ENCODE measurements at places on chromosomes 4 and X.

GRCh38 chrX:150879855-150880807 is 18.3 kb downstream of the CD99L2 start:
- DNase-seq, result peak; percentile 15

DNA sequence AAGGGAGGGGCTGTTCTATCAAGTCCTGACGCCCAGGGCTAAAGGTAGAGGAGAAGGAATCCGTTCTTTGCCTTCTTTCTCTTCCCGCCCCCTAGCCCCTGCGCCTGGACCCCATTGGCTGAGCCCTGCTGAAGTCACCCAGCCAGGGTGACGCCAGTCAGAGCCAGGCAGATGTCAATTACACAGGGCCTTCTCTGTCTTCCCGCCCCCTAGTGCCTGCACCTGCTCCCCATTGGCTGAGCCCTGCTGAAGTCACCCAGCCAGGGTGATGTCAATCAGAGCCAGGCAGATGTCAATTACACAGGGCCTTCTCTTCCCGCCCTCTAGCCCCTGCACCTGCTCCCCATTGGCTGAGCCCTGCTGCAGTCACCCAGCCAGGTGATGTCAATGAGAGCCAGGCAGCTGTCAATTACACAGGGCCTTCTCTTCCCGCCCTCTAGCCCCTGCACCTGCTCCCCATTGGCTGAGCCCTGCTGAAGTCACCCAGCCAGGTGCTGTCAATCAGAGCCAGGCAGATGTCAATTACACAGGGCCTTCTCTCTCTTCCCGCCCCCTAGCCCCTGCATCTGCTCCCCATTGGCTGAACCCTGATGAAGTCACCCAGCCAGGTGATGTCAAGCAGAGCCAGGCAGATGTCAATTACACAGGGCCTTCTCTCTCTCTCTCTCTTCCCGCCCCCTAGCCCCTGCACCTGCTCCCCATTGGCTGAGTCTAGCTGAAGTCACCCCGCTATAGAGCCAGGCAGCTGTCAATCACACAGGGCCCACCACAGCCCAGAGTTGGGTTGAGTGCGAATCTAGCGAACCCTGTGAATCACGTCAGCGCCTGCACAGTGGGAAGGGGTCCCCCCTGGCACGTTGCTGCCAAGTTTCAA is 46.4 kb downstream of the ASMT start:
- peak; percentile 89 for DNase-seq

GRCh38 chr4:63211375-63211774 is 1197.9 kb downstream of the TECRL start:
- no peak for DNase-seq

DNA sequence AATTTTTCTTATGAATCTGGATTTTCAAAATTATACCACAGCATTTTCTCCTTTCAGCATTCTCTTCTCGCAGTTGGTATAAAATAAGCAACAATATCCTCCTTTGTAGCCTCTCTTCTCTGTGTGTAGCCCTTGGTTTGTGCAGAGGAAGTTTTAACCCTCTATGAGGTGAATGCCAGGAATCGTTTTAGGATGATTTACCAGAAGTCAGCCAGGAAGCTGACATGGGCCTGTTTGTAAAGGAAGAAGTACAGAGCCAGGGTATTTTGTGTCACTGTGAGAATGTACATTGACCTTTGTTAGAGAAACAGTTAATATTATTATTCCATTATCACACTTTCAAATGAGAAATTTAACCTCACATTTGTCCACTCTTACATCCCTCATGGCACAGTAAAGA is 88.9 kb upstream of the RPL34 start:
- no peak for DNase-seq

- DNase-seq, result no peak
These were observed 1.7 kb downstream of the INTS6L start for GRCh38 chrX:135522132-135522530.

DNA sequence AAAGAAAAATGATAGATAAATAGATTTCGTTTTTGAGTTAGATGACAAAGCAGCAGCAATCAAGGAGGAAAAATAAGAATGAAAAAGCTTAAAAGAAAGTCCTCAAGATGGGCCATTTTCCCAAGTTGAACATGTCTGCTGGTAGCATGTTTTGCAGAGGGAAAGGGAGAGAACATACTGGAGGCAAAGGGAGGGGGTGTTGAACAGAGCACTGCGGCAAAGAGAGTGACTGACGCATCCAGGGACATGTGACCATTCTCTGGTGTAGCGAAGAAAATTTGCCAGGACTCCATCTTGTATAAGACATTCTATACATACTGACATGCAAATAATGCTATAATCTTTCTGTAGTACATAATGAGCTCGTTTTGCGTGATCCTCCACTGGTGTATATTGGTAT is 1.2 kb downstream of the LINC00632 start:
- no peak for DNase-seq

DNA sequence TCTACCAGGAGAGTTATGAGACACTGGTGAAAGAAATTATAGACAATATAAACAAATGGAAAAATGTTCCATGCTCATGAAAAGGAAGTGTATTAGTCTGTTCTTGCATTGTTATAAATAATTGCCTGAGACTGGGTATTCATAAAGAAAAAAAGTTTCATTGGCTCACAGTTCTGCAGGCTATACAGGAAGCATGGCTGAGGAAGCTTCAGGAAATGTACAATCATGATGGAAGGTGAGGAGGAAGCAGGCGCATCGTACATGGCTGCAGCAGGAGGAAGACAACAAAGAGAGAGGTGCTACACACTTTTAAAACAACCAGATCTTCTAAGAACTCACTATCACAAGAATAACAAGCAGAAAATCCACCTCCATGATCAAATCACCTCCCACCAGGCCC is 184.3 kb downstream of the NPNT start:
- no peak for DNase-seq

- DNase-seq, result no peak
These were observed 28.1 kb upstream of the HS6ST2 start for GRCh38 chrX:132986556-132986955.

GRCh38 chrX:15739886-15740285 is 1.8 kb downstream of the CA5B start:
- DNase-seq, result no peak

DNA sequence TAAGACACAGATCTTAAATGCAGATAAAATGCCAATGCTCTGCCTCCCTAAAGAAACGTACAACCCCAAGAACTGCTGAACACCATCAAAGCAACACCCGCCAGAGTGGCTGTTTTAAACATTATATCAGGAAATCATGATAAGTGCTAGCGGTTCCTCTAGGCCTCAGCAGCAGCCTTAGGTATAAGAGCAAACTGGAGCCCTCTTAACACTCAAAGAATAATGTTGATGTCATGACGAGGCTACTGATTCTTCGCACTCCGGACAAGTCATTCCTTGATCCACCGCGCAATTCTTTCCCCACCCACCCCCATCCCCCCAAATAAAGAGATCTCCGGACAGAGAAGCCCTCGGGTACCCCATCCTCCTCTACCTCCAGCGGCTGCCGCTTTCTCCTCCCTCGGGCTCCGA is 507 bp downstream of the LIN54 start:
- DNase-seq, result no peak

- DNase-seq, result no peak
These were observed 11.1 kb downstream of the CNGA2 start for GRCh38 chrX:151745651-151746050.

GRCh38 chr4:105504744-105505143 is 30.9 kb upstream of the PPA2 start:
- no peak for DNase-seq

GRCh38 chr4:848803-849477 is 23.0 kb upstream of the CPLX1 start:
- DNase-seq, result no peak

DNA sequence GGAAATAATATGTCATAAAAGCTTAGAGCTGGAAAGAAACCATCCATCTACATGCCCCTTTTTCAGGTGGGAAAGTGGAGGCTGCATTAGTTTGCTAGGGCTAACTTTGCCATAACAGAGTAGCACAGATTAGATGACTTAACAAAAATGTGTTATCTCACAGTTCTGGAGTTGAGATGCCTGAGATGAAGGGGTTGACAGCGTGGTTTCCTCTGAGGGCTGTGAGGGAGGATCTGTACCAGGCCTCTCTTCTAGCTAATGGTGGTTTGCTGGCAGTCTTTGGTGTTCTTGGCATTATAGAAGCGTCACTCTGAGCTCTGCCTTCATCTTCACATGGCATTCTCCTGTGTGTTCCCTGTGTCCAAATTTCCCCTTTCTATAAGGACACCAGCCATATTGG is 2.4 kb downstream of the CHRNA9 start:
- no peak for DNase-seq

- peak; percentile 11 for DNase-seq
These were observed 26.9 kb downstream of the ARSJ start for GRCh38 chr4:113952452-113953029.

GRCh38 chr4:127631420-127631819 is 1.3 kb upstream of the INTU start:
- no peak for DNase-seq

DNA sequence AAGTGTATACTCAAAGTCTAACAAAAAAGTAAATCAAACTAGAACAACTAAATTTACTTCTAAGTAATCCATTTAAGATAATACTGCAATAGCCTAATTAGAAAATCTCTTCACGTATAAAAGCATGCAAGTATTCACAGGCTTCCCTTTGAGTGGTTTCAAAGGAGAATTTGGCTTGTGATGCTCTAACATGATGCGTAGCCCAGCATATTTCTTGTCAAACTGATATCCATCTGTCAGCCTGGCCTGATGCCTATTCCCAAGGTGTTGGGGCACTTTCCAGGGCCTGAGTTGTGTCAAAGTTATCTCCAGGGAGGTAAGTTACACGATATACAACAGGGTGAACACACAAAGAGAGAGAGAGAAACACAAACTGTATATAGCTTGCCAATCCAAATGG is 287.0 kb upstream of the MAGEB18 start:
- DNase-seq, result no peak

GRCh38 chrX:130625386-130625785 is 223.6 kb downstream of the RBMX2 start:
- no peak for DNase-seq

DNA sequence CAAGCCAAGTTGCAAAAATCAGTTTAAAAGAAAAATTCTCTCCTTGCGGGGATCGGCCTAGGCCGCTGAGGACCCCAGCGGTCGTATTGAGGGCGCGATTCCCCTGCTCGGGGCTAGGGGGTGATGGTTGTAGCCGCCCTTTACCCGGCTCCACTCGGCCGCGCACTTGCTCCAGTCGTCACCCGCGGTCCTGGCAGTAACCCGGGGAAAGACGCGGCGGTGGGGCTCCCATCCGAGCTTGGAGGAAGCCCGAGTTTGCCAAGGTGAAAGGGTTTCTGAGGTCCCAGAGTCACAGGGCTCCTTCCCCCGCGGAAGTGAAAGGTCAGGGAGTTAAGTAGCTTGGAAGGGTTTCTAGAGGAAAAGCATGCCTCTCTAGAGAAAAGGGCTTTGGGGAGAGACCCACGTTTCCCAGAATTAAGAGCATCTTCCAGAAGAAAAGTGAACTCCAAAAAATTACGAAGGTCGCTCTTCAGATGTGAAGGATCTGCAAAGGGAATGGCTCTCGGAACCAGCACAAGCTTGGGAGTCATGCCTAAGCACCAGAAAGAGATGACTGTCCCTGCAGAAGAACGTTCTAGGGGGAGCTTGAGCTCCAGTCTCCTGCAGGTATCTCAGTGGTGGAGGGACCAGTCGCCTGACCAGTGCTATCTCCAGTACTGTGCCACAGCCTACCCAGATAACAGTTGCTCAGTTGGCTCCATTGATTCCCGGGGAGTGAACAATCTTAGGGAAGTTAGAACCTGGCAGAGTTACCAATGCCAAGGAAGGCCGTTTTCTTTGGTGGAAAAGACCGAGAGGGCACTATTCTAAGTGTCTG is 875 bp downstream of the LAP3 start:
- DNase-seq, result peak; percentile 26

DNA sequence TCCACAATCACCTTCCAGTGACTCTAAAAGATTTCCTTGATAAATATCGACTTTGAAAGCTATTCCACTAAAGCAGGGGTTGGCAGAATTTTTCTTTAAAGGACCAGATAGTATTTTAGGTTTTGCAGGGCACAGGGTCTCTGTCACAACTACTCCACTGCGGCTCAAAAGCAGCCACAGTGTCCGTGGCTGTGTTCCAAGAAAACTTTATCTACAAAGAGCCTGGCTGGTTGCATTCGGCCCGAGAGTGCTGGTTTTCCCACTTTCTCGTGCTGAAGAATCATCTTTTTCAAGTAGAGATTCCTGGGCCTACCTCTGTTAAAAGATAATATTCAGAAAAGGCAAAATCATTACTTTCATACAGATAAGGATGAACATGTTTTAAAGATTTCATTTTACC is 55.6 kb downstream of the TSPAN7 start:
- no peak for DNase-seq

DNA sequence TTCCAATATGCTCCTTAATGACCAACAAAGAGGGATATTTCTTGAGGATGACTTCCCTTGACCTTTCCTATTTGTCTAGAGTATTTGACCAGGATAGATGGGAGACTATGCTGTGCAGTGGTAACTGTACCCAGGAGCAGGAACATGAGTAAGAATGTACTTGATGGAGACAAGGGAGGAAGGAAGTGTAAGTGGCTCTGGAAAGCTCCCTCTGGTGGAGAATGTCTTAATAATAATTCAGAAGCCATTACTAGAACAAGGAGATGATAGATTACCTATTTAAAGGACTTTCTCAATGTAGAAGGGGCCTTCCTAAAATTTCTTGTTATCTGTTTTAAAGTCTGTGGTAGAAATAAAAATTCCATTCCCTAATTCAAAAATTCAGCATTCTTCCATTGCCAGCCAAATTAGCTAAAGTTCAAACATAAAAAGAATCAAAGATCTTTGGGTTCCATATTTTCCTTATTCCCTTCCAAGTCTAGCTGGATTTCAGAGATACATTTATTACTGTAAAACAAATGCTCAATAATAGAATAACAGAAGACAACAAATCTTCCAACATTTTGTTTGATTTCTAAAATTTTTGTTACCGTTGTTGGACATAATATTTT is 83.8 kb downstream of the GRID2 start:
- peak; percentile 17 for DNase-seq

- DNase-seq, result no peak
These were observed 806.8 kb downstream of the PCDH18 start for GRCh38 chr4:136725286-136726081.

- peak; percentile 8 for DNase-seq
These were observed 50.0 kb upstream of the TRIM2 start for GRCh38 chr4:153154007-153154975.

GRCh38 chr4:61320154-61320553 is 120.0 kb downstream of the ADGRL3 start:
- DNase-seq, result no peak

DNA sequence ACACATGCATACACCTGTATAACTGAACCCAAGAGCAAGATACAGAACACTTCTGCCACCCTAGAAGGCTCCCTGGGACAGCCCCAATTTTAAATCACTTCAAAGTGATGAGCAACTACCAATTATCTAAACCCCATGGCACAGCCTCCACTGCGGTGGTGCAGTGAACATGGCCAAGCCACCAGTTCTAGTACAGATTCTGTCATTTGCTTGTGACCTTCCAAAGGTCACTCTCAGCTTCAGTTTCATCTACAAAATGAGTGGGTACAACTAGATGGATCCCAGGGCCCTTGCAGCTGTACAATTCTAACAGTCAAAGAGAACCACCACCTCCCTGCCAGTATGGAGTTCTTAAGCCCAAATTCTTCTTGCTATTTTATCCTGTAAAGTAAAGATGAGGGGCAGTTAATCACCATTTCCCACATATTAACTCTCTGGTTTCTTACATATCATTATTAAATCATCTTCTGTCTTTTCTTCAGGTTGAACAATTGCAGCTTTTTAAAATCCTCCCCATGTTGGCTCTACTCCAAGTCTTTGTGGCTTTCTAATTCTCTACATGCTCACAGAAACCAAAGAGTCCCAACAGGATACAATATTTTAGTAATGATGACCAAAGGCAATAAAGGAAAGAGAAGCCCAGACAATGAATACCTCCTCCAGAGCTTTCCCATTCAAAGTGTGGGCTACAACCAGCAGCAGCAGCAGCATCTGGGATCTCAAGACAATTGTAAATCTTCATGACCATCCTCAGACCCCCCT is 39.0 kb upstream of the GPM6B start:
- DNase-seq, result no peak
